Stimulated activated CD8-positive, alpha-beta memory T cell treated with anti-CD3 and anti-CD28 coated beads, Interleukin-7, amount 100 ng/mL, for 24 hours (primary cell): ENCODE measurements at places on chromosomes 4 and X.

GRCh38 chr4:184681916-184682315, 32.4 kb downstream of the PRIMPOL start:
- no peak for DNase-seq

- DNase-seq: no peak
Measured at GRCh38 chrX:46180258-46180687, 364.9 kb downstream of the ZNF674 start.

- no peak for DNase-seq
Measured at GRCh38 chr4:83870328-83870950, 334.5 kb downstream of the GPAT3 start.

- no peak for DNase-seq
Measured at GRCh38 chrX:95645738-95646137, 1038.9 kb upstream of the DIAPH2 start.

- no peak for DNase-seq
Measured at GRCh38 chr4:137905930-137906329, 336.2 kb downstream of the SLC7A11 start.
